ENCODE measurements at places on chromosomes 1 and 21. TPM values are rescaled to one million over a fixed set of nuclear protein-coding genes. Genes with fewer than 3 reads are reported as not detected.

DNA sequence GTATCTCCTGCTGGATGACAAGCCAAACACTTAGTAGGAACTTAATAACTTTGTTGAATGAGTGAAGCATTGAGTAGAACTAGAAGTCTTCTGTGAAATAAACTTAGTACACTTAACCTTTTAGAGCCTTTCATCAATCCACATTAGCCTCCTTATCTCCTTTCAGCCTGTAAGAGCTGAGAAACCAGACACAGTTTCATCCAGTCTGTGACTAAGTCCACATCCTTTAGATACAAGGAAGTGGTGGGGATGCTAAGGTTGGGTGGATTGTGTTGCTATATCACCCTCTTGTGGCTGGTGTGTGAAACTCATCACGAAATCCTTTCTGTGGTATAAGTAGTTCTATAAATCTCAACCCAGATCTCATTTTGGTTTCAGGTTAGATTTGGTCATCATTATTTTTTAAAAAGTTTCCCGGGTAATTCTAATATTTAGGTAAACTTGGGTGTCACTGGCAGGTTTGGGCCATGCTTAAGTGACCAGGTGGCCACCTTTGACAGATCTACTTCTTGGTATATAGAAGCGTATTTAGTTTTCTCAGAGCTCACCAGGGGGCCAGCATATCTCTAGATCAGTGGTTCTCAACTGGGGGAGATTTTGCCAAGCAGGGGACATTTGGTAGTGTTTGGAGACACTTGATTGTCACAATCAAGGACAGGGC lies 27.8 kb upstream of the CD84 start:
- DNase-seq, result peak; percentile 57

Gene APOBEC4
- not detected for total RNA-seq

DNA sequence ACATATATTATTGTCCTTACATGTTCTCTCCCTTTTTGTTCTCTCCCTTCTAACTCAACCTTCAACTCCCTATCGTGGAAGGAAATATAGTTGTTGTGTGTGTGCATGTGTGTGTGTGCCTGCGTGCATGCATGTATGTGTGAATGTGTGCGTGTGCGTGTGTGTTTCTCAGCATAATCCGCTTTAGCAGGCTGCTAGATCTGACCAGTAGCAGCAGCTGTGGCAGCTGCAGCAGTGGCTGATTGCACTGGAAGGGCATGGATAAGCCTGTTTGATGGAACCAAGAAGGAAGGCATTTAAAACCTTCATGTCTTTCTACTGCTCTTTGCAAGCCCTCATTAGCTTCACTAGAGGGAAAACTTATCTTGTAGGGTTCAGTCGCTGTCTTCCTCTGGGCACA lies 65.6 kb upstream of the IRF2BP2 start:
- DNase-seq, result no peak

DNA sequence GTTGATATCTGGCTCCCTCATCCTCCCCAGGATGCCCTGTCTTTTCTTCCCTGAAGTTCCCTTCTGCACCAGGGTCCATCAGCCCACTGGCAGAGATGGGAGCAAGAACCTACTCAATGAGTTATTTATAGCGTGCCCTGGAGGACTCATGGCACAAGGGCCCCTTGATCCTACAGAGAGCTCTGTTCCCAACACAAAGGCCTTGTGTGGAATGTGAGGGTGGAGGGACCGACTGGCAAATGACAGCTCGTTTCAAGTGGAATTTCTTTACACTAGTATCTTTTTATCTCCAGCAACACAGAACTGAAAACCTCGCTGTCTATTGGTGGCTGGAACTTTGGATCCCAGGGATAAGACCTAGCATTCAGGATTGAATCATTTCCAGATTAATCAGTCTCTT lies 22.4 kb downstream of the CHI3L2 start:
- no peak for DNase-seq

Gene NEK2
- total RNA-seq, result 32.1 TPM

Gene NPHS2
- total RNA-seq, result not detected

DNA sequence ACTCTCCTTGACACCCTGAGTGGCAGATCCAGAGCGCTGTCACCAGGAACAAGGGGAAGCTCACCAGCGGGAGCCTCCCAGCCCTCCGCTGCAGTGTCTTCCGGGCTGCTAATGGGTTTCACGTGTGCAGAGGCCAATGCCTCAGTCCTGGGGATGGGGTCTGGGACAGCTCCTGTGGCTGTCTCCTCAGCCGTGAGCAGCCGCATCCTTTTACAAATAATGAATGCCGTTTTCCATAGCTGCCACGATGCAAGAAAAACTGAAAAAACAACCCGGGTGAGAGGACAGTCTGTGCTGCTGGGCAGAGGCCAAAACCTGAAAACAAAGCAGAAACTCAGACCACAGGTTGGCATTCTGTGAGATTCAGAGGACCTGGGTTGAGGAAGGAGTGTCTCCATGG lies 212.2 kb upstream of the RAB4A start:
- DNase-seq, result no peak

- no peak for DNase-seq
Observed at GRCh38 chr1:162248854-162249535, 127.7 kb downstream of the SPATA46 start.

- no peak for DNase-seq
Observed at GRCh38 chr1:218525031-218525430, 179.9 kb downstream of the TGFB2 start.
